ENCODE measurements at places on chromosomes 5 and 9.

- no peak for DNase-seq
These were observed 21.7 kb upstream of the TCOF1 start for GRCh38 chr5:150335778-150336177.

- no peak for DNase-seq
These were observed 73.6 kb upstream of the CAST start for GRCh38 chr5:96588539-96588938.

GRCh38 chr9:113625486-113625885 lies 162.0 kb downstream of the RGS3 start:
- no peak for DNase-seq

DNA sequence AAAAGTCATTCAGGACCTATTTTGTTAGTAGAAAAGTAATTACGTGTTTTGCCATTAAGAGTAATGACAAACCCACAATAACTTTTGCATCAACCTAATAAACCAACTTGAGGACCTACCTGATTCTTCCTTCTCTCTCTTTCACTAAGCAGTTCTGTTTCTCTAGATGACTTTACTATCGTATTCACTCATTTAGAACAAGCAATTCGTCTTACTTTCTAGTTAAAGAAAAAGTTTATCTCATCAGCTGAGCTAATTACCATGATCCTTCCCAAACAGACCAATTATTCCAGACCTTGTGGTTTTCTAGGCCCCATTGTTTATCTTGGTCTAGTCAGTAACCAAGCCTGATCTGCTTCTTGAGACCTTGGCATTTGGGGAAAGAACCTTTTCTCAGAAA lies 49.6 kb upstream of the PRDM9 start:
- DNase-seq: no peak

DNA sequence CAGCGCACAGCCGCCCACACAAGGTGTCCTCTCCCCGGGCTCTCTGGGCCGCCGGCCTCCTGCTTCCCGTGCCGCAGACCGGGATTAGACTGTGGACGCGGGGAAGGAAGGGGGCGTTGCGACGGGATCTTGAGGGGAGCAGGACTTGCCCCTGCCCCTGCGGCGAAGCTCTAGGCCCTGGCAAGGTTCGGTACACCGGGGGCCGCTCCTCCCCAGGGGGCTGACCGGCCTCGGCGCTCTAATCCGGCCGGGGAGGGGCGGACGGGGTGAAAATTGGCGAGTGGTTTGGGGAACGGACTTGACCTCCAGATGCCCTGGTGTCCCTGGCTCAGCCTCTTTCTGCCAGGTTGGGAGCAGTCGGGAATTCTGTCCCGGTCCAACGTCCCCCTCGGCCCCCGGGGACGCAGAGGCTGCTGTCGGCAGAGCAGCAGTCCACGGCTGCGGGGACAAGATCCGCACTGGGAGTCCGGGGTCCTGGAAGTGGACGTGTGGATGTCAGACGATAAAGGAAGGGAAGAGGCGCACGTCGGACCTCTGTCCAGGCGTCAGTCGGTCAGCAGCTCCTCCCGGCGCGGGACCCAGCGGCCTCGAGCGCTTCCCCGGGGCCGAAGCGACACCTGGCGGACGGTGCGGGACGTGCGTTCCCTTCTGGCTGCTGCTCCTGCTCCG lies 1.9 kb upstream of the CNTFR start:
- DNase-seq: peak; percentile 95

GRCh38 chr9:130770679-130771442 lies 64.2 kb upstream of the ABL1 start:
- DNase-seq: peak; percentile 71
